Mammary epithelial cell (primary cell): ENCODE measurements at places on chromosomes 13 and 19. TPM values are rescaled to one million over a fixed set of nuclear protein-coding genes. Genes with fewer than 3 reads are reported as not detected.
A peak's percentile ranks its signal among the peaks of the same experiment; 100 is the strongest.

Gene USHBP1
- not detected for polyA plus RNA-seq

Gene PSG2
- 0.05 TPM for polyA plus RNA-seq

Gene KLK3
- polyA plus RNA-seq, result not detected

DNA sequence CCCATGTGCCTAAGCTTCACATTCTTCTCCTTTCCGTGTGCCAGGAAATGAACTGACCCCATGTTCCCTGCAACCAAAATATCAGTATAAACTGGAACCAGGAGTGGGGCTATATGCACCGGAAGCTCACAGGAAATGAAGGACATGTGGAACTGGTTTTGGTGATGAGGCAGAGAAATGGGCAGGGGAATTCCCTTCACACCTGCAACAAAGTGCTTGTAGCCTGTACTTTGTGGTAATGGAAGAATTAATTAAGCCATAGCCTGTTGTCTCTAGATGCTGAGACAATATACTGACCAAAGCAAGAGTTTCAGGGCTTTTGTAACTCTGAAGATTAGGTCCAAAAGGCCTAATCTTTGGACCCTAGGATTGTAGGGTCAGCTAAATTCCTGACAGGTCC is 15.5 kb upstream of the UGGT2 start:
- DNase-seq, result no peak

DNA sequence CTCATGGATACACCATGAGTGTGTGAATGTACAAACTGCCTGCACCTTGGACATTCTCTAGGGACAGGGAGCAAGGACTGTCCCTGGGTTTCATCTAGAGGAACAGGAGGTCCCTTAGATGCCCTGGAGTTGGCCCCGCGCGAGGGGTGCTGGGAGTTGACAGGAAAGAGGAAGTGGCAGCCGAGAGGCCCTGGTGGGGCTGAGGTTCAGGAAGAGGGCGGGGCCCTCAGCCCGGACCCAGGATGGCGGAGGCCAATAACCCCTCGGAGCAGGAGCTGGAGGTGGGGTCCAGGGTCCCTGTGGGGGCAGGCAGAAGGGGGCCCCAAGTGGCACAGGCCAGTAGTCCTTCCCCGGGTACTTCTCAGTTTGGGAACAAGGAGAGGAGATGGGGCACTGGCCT is 6.9 kb downstream of the PKN1 start:
- no peak for DNase-seq

DNA sequence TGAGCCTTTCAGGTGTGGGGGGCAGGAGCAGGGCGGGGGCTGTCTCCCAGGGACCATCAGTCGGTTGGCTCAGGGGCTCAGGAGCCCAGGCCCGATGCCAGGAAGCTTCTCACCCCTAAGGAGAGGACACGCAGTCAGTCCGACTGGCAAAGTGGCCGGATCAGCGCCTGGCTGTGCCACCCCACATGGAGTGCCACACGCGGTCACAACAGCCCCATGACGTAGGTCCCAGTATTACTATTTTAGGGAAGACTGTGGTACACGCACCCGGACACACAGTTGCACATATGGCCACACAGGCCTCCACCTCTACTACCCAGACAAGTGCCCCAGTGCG is 29.3 kb upstream of the GRTP1 start:
- DNase-seq, result no peak

GRCh38 chr13:59673286-59673685 is 490.4 kb downstream of the DIAPH3 start:
- DNase-seq, result no peak

- no peak for DNase-seq
Measured at GRCh38 chr19:38093587-38093986, 130.4 kb downstream of the DPF1 start.

GRCh38 chr13:44142941-44143665 is 230.5 kb upstream of the SERP2 start:
- DNase-seq, result peak; percentile 85

- no peak for DNase-seq
Measured at GRCh38 chr13:112054616-112055015, 12.3 kb upstream of the SOX1 start.

DNA sequence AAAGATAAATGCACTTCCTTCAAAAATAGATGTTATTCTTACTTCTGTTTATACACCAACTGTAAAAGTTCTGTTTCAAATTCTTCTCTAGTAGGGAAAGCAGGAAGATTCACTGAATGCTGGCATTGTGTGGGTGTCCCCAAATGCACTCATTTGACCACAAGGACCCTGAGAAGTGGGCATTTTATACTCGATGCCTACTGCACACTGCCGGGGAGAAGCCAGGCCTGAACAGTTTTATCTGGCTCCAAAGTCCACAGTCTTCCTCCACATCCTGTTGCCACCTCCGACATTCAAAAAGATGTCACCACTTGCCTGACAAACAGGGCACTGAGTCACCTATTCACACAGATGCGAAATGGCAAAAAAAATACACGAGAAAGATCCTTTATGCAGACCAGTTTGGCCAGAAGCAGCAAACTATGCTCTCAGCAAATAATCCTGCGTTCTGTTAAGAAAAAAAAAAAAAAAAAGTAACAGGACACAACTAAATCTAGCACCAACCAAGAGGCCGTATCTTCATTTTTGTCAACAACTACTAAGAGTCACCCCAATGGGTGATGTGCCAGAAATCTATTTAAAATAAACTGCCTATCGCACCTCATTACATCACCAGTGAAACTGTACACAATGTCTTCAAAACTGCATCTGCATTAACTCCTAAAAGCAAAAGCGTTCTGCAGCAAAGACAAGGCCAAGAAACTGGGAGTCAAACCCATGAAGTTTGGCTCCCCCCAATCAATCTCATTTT is 6.2 kb downstream of the ZC3H4 start:
- DNase-seq, result peak; percentile 32
